Right lobe of liver (tissue), 6 donors: ENCODE measurements at places on chromosomes 1 and 21. TPM values are rescaled to one million over a fixed set of nuclear protein-coding genes. Genes with fewer than 3 reads are reported as not detected.

HSPB7 gene
- 0.54 TPM for total RNA-seq

DNA sequence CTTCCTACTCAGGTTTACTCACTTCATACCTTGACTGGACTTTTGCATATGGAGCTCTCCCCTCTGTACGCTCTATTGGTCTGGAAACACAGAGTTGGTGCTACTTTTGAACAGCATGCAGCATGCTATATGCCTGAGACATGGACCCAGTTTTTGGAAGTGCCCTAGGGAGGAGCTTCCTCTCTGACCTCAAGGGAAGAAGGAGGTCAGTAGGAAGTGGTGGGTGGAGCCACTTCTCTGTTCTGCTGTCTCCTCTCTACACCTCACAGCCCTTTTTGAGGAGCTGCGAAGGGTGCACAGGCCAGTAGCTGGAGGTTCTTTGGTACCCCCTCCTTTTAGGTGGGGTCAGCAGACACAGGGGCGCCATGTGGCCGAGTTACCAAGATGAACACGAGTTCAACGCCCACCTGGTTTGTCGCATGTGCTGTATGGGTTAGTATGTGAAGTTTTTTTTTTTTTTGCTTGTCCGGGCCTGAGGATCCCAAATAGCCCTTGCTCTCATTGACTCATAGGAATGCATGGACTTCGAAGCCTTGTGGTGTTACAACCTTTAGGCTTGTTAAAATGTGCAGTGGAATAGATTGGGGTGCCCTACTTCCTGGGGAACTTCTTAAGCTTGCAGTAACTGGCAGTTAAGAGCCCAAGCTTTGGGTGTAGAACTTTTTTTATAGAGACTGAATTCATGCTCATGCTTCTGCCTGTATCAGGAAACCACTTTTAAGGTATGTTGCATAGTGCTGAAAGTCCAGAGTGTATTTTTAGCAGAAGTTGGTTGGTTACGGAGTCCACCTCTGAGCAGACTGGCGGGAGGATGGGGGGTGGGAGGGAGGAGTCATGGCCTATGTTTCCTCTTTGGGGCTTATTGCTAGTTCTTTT is 10.7 kb downstream of the MACF1 start:
- DNase-seq: no peak

- no peak for DNase-seq
Measured at GRCh38 chr1:240804475-240804874, 192.5 kb upstream of the GREM2 start.

IFI44L gene
- 2.0 TPM for total RNA-seq

GRCh38 chr21:42037516-42037915 is 27.4 kb upstream of the ZBTB21 start:
- DNase-seq: no peak

S100A3 gene
- not detected for total RNA-seq

- DNase-seq: no peak
Measured at GRCh38 chr1:210457568-210457967, 128.9 kb downstream of the HHAT start.

GRCh38 chr1:204984499-204984898 is 58.5 kb upstream of the CNTN2 start:
- no peak for DNase-seq

DNA sequence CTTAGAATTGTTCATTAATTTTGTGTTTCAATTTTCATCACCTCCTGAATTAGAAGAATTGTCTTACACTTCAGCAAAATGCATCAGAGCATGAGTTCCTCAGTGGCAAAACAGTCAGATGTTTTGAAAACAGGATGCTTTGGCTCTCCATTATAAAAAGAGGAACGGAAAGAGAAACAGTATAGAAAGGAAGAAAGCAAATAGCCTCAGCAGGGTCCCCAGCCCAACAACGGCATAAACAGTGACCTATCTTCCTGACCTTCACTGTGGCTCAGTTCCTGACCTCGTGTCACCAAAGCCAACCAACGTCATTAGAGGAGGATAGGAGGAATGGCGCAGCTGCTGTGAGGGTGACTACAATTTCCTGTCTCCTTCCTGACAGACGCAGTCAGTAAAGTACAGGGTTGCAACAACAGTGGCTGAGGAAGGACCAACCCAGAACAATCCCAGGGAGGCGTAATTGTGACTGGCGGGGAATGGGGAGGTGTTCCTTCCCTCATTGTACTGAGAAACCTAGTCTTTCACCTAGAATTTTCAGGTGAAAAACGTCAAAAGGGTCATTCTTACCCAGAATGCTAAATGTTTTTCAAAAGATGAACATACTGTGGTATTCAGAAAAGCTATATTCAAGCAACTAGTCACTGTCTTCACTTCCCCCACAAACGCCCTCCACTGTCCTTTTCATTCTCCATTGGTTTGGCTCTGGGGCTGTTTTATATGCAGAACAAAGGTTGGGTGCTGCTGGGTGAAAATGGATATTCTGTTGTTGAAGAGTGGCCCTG is 197.9 kb upstream of the SGIP1 start:
- DNase-seq: peak; percentile 64

GRCh38 chr1:16615253-16616252 is 2.2 kb upstream of the NBPF1 start:
- DNase-seq: peak; percentile 60

TP73 gene
- 0.27 TPM for total RNA-seq

ASAP3 gene
- 12.3 TPM for total RNA-seq
